Nasal cavity respiratory epithelium epithelial cell of viscerocranial mucosa (primary cell): ENCODE measurements at places on chromosomes 1 and 21. TPM values are rescaled to one million over a fixed set of nuclear protein-coding genes. Genes with fewer than 3 reads are reported as not detected.

CYP4A11 gene
- total RNA-seq: not detected in 2 replicates

NCMAP gene
- total RNA-seq: under 0.01 and 0.21 TPM in 2 replicates

NASP gene
- total RNA-seq: 27.7 and 36.0 TPM in 2 replicates

CELA2B gene
- not detected in 2 replicates for total RNA-seq

CRB1 gene
- 0.07 and 0.34 TPM in 2 replicates for total RNA-seq

DENND2D gene
- 24.6 and 25.6 TPM in 2 replicates for total RNA-seq

RGSL1 gene
- not detected in 2 replicates for total RNA-seq

DISC1 gene
- total RNA-seq: 0.34 and 0.85 TPM in 2 replicates

TSSK3 gene
- total RNA-seq: 0.28 and 0.34 TPM in 2 replicates

CNN3 gene
- total RNA-seq: 19.1 and 141 TPM in 2 replicates

SPRR2E gene
- total RNA-seq: 1.1 and 21.5 TPM in 2 replicates

SLC22A15 gene
- total RNA-seq: 34.2 and 38.5 TPM in 2 replicates

CDC42BPA gene
- 42.4 and 46.8 TPM in 2 replicates for total RNA-seq

KCNE2 gene
- not detected in 2 replicates for total RNA-seq

DRAXIN gene
- under 0.01 TPM in 2 replicates for total RNA-seq

NPHS2 gene
- not detected in 2 replicates for total RNA-seq

PRR9 gene
- total RNA-seq: 2.1 TPM in 1 of 2 replicates, not detected in the other

FASLG gene
- not detected in 2 replicates for total RNA-seq

KRTAP21-2 gene
- not detected in 2 replicates for total RNA-seq

RUNX3 gene
- 0.34 and 0.50 TPM in 2 replicates for total RNA-seq

TNFRSF1B gene
- 0.07 TPM in 1 of 2 replicates, not detected in the other for total RNA-seq

C1orf185 gene
- not detected in 2 replicates for total RNA-seq

SNRNP40 gene
- total RNA-seq: 78.0 and 165 TPM in 2 replicates

MAP10 gene
- 0.34 and 1.4 TPM in 2 replicates for total RNA-seq

TRIM45 gene
- total RNA-seq: 1.0 and 3.8 TPM in 2 replicates

GBP3 gene
- total RNA-seq: 8.9 and 32.0 TPM in 2 replicates

TBX15 gene
- total RNA-seq: under 0.01 TPM in 2 replicates

MIXL1 gene
- not detected in 2 replicates for total RNA-seq

LENEP gene
- 1.00 TPM in 1 of 2 replicates, not detected in the other for total RNA-seq

PIGR gene
- 1.7 and 14.5 TPM in 2 replicates for total RNA-seq

FCRL1 gene
- not detected in 2 replicates for total RNA-seq

DEGS1 gene
- 38.8 and 44.8 TPM in 2 replicates for total RNA-seq

METTL13 gene
- 22.2 and 33.5 TPM in 2 replicates for total RNA-seq

MRAP gene
- total RNA-seq: not detected in 2 replicates

CAP1 gene
- 383 and 461 TPM in 2 replicates for total RNA-seq

OPRD1 gene
- not detected in 2 replicates for total RNA-seq

OTUD3 gene
- 9.9 and 10.1 TPM in 2 replicates for total RNA-seq

SPATA45 gene
- not detected in 2 replicates for total RNA-seq

RAD54L gene
- under 0.01 and 0.28 TPM in 2 replicates for total RNA-seq

DMBX1 gene
- under 0.01 TPM in 1 of 2 replicates, not detected in the other for total RNA-seq

NUCKS1 gene
- total RNA-seq: 110 and 126 TPM in 2 replicates

PAX7 gene
- total RNA-seq: not detected in 2 replicates

HJV gene
- not detected in 2 replicates for total RNA-seq

FAM110D gene
- not detected in 2 replicates for total RNA-seq

CR1L gene
- total RNA-seq: not detected in 2 replicates

HLX gene
- total RNA-seq: 0.07 TPM in 1 of 2 replicates, not detected in the other

RHCE gene
- total RNA-seq: 0.43 and 1.7 TPM in 2 replicates

ICOSLG gene
- total RNA-seq: 1.0 and 3.3 TPM in 2 replicates

LY9 gene
- total RNA-seq: not detected in 2 replicates

HPCAL4 gene
- under 0.01 TPM in 2 replicates for total RNA-seq

EFNA3 gene
- total RNA-seq: 4.1 and 8.4 TPM in 2 replicates

RAB7B gene
- 1.7 and 22.7 TPM in 2 replicates for total RNA-seq

SEMA4A gene
- 3.8 and 11.9 TPM in 2 replicates for total RNA-seq

KIF2C gene
- under 0.01 and 0.28 TPM in 2 replicates for total RNA-seq

CD48 gene
- not detected in 2 replicates for total RNA-seq

HPDL gene
- total RNA-seq: 0.34 and 0.50 TPM in 2 replicates

NBPF6 gene
- total RNA-seq: under 0.01 TPM in 1 of 2 replicates, not detected in the other

SYT14 gene
- under 0.01 and 0.14 TPM in 2 replicates for total RNA-seq

IFI44L gene
- 0.78 and 2.7 TPM in 2 replicates for total RNA-seq
